ENCODE measurements at places on chromosomes 6 and 20.

DNA sequence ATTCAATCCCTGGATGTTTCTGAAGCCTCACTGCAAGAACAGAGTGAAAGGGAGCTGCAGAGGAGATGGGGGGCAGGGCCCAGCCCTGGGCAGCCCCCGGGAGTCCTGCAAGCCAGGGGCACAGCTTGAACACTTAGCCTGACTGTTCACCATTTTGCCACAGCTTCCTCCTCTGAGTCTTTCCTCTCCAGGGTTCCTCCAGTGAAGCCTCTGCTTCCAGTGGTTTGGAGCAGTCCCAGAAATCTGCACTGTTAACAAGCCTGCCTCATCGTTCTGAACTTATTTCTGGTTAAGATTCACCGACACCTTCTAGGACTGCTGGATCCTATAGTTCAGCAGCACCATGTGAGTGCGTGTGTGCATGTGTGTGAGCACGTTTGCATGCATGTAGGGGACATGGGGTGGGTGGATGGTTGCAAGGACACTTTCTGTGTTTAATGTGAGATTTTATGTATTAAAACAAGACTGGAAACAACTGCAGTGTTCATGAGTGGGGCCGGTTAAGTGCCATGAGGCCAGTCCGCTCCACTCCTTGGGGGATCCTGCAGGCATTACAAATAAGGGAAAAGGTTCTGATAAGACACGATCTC lies 24.6 kb downstream of the CEBPB start:
- no peaks in the 10 kb centered on the region for H3K36me3 ChIP-seq
- no peak for DNase-seq
- no peaks in the 10 kb centered on the region for H3K27me3 ChIP-seq
- H3K4me1 ChIP-seq, result peaks cover 4% of the 10 kb centered on the region
- H3K4me3 ChIP-seq, result no peak overlapping the region

DNA sequence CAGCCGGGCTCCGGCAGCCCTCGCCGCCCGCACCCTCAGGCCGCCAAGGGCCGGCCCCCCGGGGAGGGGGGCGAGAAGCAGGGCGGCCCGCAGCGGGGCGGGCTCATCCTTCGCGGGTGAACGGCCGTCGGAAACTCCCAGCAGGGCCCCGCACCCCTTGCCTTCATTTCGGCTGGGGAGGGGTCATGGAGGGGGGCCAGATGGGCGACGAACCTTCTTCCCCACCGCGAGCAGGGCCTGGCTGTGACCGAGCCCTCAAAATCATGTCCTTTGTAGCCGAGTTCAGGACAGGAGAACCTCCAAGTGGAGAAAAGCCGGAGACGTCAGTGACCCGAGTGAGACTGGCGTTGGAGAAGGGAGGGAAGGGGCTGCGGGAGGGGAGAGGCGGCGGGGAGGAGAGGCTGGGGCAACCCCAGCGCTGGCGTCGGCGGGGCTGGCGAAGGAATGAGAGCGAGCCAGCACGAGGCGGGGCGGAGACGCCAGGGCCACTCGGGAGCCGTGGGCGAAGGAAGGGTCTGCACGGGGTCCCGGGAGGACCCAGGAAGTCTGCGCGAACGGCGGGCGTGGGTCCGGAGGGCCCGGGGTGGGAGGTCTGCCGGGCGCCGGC lies 571 bp upstream of the FOXC1 start:
- H3K36me3 ChIP-seq, result no peaks in the 10 kb centered on the region
- H3K27me3 ChIP-seq, result peaks cover 88% of the 10 kb centered on the region
- DNase-seq, result peak; percentile 64
- H3K4me3 ChIP-seq, result peak overlapping the region; percentile 17
- H3K4me1 ChIP-seq, result no peaks in the 10 kb centered on the region

- peaks cover 10% of the 10 kb centered on the region for H3K4me1 ChIP-seq
- no peaks in the 10 kb centered on the region for H3K27me3 ChIP-seq
- no peaks in the 10 kb centered on the region for H3K36me3 ChIP-seq
- DNase-seq, result no peak
- H3K4me3 ChIP-seq, result no peak overlapping the region
Observed at GRCh38 chr6:118578617-118579016, 30.5 kb downstream of the PLN start.

DNA sequence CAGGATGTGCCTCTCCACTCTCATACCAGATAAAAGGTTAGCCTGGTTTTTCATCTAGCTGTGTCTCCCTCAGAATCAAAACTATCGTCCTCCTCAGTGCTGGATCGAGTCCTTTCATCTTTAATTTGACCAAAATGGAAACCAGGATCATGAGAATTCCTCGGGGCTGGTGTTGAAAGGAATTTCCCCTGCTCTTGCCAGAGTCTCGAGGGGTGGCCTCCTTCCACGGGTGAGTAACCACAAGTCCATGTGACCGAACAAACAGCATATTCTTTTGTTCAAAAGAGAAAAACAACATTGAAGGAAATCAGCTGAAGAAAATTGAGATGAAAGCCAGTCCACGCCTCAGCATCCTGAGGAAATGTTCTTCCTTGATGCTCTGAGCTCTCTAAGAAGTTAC lies 165.9 kb upstream of the CDYL start:
- peak overlapping the region; percentile 59 for H3K27ac ChIP-seq
- H3K4me3 ChIP-seq, result no peak overlapping the region
- no peaks in the 10 kb centered on the region for H3K4me1 ChIP-seq
- H3K27me3 ChIP-seq, result no peaks in the 10 kb centered on the region

- no peak overlapping the region for H3K4me3 ChIP-seq
- no peak overlapping the region for H3K27ac ChIP-seq
- H3K4me1 ChIP-seq, result peaks cover 10% of the 10 kb centered on the region
- no peaks in the 10 kb centered on the region for H3K27me3 ChIP-seq
- peaks cover 52% of the 10 kb centered on the region for H3K36me3 ChIP-seq
- no peak for DNase-seq
Observed at GRCh38 chr6:87668013-87668412, 34.0 kb downstream of the AKIRIN2 start.
